ENCODE measurements at places on chromosomes 5 and 9.

- no peak for DNase-seq
These were observed 714 bp downstream of the UBE2D2 start for GRCh38 chr5:139561655-139562451.

DNA sequence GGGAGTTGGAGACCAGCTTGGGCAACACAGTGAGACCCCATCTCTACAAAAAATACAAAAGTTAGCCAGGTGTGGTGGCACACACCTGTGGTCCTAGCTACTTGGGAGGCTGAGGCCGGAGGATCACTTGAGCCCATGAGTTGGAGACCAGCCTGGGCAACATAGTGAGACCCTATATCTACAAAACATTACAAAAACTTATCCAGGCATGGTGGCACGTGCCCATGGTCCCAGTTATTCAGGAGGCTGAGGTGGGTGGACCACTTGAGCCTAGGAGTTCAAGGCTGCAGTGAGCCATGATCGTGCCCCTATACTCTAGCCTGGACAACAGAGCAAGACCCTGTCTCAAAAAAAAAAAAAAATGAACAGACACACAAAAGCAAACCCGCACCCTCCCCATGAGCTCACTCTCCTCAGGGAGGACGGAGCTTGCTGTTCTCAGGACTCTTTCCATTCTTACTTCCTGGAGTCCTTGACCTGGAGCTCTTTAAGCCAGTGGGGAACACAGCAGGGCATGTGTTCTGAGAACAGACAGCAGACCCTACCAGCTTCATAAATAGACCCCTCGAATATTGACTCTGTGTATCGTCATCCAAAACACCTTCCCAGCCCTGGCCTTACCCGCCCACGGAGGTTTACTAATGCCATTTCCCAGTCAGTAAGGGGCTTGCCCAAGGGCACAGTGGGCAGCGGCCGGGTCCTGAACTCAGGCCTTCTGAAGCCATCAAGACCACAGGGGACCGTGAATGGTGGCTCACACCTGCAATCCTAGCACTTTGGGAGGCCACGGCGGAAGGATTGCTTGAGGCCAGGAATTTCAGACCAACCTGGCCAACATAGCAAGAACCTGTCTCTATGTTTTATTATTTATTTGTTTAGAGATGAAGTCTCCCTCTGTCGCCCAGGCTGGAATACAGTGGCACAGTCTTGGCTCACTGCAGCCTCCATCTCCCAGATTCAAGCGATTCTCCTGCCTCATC, 11.1 kb downstream of the PTGES2 start:
- DNase-seq = no peak

DNA sequence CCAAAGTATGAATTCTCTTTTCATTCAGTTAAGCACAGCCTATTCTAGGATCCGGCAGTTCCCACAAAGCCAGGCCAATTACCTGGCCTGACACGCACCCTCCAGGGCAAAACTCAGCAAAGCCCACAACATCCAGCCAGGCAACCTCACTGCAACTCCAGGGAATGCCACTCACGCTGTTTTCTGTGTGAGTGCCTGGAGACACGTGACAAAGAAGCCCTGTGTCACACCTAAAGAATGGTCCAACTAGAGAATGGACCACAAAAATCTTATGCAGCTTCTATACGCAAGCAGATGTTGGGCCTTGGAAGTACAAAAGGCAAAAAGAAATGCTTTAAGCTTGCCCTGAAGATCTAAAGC, 20.2 kb downstream of the RETREG1 start:
- peak; percentile 62 for DNase-seq

- DNase-seq = no peak
These were observed 106.0 kb downstream of the PRKACG start for GRCh38 chr9:68907910-68908309.

- no peak for DNase-seq
These were observed 14.6 kb upstream of the SETX start for GRCh38 chr9:132369421-132369820.

DNA sequence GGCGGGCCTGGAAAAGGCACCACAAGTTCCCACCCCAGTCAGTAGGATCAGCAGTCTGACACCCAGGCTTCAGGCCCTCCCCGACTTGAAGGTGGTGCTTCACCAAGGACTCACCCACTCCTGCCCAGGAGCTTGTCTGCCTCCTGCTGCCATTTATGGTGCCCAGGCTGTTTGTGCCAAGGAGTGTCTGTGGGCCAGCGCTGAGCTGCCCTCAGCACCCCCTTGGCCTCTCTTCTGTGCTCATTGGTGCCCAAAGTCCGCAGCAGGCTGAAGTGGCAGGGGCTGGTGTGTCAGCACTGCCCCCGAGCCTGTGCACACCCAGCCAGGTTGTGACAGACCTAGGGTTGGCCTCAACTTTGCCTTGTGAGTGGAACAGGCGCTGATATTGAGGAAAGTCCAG, 23.5 kb downstream of the JMY start:
- DNase-seq = no peak

GRCh38 chr5:105782501-105782900, 1888.2 kb downstream of the EFNA5 start:
- peak; percentile 41 for DNase-seq

DNA sequence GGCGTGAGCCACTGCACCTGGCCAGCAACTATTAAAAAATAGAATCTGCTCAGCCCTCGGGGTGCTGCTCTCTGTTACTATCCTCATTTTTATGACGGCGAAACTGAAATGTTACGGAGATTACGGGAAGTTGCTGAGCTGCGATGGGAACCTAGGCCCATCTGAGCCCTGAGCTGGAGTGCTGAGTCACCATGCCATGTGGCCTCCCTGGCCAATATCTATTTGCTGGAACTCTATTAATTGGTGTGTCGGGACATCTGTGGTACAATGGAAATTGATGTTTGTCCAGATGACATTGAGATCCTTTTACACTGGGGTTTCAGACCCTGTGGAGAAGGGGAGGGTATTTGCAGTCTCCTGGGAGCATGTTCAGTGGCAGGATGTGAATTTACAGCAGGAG, 8.1 kb downstream of the PRDM12 start:
- no peak for DNase-seq

- DNase-seq = no peak
These were observed 306.2 kb downstream of the ARHGAP26 start for GRCh38 chr5:143076377-143076776.

DNA sequence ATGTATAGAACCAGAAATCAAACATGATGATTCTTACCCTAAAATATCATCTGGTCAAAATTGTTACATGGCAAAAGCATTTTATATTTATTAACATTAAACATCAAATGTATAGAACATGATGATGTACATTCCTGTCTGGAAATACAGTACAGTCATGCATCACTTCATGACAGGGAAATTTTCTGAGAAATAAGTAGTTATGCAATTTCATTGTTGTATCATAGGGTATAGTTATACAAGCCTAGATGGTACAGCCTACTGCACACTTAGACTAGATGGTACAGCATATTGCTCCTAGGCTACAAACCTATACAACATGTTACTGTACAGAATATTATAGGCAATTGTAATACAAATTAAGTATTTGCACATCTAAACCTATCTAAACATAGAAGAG, 64.6 kb upstream of the VCAN start:
- DNase-seq = no peak

- DNase-seq = no peak
These were observed 11.0 kb downstream of the HAVCR1 start for GRCh38 chr5:157047898-157048297.

GRCh38 chr5:142110046-142110531, 1.5 kb downstream of the NDFIP1 start:
- DNase-seq = peak; percentile 18

- DNase-seq = no peak
These were observed 28.2 kb downstream of the GABRP start for GRCh38 chr5:170811719-170812118.

GRCh38 chr5:141084487-141084989, 9.9 kb upstream of the PCDHB2 start:
- DNase-seq = peak; percentile 38

DNA sequence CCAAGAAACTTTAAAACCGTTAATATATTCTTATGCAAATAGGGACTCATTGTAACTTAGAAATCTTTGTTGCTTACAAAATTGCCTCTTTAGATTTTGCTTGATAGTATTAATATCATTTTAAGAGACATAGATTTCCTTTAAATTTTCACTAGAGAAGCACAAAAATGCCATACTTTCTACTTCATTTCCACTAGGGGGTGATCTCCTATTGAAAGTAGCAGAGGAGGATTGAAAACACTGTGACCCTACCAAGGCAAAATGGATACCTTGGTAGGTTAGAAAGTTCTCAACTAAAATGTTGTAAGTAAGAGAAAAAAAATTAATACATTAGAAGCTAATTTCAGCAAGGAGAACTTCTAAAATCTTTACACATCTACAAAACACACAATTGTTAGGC, 204.9 kb downstream of the CHSY3 start:
- peak; percentile 63 for DNase-seq

- DNase-seq = no peak
These were observed 73.3 kb downstream of the SH3TC2 start for GRCh38 chr5:148989567-148989966.

DNA sequence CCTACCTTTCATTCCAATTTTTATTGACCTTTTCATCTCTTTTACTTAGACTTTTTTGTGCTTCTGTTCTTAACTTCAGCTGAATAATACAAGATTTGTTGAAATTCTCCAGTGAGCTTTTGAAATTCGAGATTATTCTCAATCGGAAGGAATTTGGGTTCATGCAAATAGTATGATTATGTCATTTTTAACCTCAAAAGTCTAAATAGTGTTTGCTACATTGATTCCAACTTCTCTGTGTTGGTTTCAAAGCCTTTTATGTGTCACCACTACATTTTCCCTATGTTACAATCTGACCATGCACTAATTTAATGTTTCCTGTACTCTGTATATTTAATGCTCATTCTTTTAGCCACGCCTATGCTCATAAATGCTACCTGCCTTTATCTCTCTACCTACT, 44.1 kb downstream of the VPS13A start:
- peak; percentile 32 for DNase-seq

- peak; percentile 61 for DNase-seq
These were observed 37.0 kb upstream of the PIK3R1 start for GRCh38 chr5:68178579-68178978.

GRCh38 chr5:27568811-27569210, 530.4 kb upstream of the CDH9 start:
- peak; percentile 30 for DNase-seq

GRCh38 chr5:141940695-141941271, 17.1 kb downstream of the DELE1 start:
- DNase-seq = no peak

DNA sequence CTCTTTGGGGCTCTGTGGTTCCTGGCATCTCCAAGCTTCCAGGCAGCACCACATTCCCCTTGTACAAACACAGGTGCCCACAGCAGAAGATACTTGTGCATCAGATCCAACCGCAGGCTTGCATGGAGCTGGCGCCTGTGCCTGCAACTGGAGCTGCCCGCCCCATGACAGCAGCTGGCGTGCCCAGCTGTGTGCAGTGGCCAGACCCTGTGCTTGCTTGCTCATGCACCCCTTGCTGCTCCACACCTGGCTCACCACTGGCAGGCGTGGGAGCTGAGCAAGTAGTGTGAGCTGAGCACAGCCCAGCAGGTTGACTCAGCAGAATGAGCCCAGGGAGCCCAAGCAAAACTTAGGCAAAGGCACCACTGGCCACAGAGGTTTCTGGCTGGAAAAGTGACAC, 84.4 kb upstream of the STARD4 start:
- no peak for DNase-seq

DNA sequence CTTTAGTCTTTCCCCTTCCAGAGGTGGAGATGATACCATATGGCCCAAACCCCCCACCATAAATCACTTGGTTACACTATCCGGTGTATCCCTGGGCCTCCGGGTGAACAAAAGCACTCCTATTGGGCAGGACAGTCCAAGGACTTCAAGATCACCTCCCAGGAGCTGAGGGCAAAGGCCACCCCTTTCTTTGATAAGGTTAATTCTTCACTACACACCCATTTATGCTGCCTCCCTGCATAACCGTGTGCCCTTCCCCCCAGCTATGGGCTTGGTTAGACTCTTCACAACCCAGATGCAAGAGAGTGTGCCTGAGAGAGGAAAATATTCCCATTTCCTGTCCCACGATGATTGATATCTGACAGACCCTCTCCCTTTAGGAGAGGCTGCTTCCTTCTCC, 64.8 kb upstream of the PRRC1 start:
- no peak for DNase-seq

DNA sequence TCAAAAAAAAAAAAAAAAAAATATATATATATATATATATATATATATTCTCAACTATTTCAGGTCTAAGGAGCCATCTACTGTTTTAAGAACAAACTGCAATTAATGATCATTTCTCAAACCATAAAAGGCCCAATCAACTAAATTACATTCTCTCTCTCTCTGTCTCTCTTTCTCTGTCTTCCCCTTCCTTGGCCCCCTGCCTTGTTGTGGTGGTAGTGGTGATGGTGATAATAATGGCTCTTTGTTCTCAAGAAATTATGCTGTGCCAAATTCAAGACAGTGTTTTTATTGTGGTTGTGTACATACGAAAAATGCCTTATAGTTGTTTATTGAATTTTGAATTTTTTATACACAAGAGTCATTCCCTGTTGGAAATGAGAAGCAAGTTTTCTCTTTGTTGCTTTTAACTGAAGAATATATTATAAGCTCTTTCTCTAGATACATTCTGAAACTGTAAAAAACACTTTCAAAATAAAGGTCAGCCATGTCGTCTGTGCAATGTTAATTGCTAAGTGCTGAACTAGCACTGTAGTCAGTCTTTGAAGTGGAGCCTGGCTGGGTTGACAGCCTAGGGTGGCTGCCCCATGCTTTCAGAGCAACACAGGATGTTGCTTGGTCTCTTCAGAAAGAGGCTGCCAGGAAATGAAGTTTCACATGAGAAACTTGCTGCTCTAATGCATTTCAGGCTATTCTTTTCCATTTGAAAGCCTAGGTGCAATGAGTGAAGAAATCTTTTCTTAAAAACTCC, 96.0 kb downstream of the HINT1 start:
- no peak for DNase-seq

- DNase-seq = no peak
These were observed 123.4 kb downstream of the ADAMTS2 start for GRCh38 chr5:179221877-179222220.

- peak; percentile 97 for DNase-seq
These were observed 2.8 kb downstream of the PDLIM7 start for GRCh38 chr5:177494346-177495195.

DNA sequence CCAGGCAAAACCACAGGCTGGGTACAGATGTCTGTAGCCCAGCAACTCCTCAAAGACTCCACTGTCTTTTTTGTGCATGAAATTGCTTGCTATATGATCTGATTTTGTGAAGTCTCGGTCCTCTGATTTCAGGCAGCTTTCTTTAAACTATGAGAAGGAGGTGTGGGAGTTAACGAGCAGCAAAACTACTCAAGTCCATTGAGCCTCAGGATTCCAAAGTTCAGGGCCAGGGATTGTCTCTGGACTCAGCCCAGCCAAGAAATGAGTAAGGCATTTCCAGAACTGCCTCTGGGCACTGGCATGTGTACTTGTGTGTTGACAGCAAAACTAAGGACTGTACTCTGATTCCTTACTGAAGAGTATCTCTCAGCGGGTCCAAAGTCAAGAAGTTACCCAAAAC, 53.4 kb upstream of the GLIS3 start:
- no peak for DNase-seq

All from fibroblast of upper back skin (primary cell).